ENCODE measurements at places on chromosomes 11 and 22.
A peak's percentile ranks its signal among the peaks of the same experiment; 100 is the strongest.

GRCh38 chr22:33529424-33530113 lies 390.7 kb downstream of the LARGE1 start:
- no peak for DNase-seq

- peak; percentile 38 for DNase-seq
Observed at GRCh38 chr22:39960791-39961746, 872 bp downstream of the TMA7B start.

DNA sequence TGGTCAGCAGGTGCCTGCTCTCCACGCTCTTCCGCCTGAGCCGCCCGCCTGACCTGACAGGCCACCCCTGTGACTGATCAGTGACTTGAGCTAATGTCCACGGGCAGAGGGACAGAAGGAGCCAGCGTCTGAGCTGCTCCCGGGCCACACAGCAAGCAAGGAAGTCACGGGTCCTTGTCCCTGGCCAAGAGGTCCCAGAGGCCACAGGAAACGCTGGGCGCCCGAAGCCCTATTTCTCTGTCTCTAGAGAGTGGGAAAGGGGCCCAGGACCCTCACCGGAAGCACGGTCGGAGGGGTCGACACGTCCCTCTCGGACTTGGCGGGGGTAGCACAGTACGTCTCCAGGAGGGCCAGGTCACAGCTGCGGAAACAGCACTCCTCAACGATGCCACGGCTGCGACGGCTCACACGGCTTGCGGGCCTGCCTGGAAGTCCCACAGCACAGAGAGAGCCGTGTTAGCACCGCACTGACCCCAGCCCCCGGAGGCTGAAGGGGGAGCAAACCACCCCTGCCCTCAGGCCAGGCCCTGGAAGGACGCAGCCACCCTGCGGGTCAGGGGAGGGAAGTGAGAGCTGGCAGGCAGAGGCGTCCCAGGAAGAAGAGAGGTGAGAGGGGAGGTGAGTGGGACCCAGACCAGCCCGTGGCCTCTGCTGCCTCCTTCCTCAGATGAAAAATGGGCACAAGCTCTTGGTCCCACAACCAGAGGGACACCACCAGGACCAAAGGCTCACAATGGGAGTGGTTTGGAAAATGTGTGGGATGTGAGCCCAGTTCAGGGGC lies 5.8 kb downstream of the IGF2 start:
- no peak for DNase-seq

DNA sequence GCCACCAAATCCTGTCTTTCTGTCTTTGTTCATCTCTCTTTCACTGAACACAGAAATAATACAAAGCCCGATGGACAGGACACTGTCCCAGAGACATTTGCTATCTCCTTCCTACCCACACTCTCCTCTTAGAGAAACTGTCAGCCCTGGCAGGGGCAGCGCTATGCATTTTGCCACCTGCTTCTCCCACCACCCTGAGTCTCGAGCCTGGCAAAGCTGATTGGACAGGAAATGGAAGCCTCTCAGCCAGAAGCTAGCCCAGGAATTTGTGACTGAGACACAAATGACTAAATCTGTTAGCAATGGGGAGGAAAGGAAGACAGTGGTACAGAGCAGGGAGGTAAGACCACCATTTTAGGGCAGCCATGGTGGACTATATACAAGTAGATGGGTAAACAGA lies 14.9 kb upstream of the GALNT18 start:
- no peak for DNase-seq

GRCh38 chr22:20671409-20672081 lies 102.4 kb upstream of the SERPIND1 start:
- DNase-seq = no peak

DNA sequence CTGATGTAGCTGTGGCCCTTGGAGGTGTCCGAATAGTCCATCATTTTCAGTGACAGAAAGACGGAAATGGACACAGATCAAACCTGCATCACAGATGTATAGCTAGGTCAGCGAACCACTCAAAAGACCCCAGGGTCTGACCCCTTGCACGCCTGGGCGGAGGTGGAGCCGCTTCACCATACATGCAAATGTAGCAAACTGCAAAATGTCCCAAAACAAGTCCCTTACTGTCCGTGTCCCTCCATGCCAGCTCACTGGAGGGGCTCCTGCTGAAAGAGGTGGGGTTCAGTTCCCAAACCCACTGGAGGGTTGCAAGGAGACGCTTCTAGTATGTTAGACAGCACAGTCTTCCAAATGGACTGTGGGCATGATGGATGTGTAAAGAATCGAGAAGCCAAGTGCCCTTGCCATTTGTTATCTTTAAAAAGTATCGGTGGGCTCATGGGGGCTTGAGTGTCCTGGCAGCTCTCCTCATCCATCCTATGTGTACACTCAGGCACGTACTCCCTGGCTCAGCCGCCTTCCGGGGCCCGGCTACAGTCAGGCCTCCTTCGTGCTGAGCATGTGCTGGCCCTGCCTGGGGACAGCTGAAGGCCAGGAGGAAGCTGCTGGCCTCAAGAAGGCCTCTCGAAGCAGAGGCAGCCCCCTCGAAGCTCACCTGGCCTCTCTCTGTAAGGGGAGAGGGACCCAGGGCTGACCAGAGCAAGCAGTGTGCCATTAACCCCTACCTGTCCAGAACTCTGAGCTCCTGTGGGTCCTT lies 20.2 kb upstream of the KCNQ1OT1 start:
- DNase-seq = no peak

DNA sequence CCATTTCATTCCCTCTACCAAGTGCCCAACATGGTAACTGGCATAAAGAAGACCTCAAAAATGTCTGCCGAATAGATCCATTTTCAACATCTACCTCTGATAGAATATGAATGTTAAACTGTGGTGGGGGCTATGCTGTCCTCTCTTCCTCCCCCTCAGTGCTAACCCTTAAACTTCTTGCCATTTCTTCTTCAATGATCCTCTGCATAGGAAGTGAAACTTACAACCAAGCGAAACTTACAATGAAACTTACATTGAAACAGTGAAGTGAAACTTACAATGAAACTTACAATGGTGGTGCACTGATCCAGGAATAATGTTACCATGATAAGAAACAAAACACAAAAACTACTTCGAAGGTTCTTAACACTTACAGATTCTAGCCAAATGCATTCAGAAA lies 4.7 kb downstream of the RTCB start:
- DNase-seq = no peak
